ENCODE measurements at places on chromosomes 5 and 9. TPM values are rescaled to one million over a fixed set of nuclear protein-coding genes. Genes with fewer than 3 reads are reported as not detected.

EPB41L4B gene
- 0.26 TPM for total RNA-seq

KCNIP1 gene
- not detected for total RNA-seq

WNT8A gene
- total RNA-seq, result not detected

NREP gene
- 19.7 TPM for total RNA-seq

TXNDC8 gene
- total RNA-seq, result not detected

Measured in bronchial smooth muscle cell (primary cell).